Stimulated activated CD4-positive, alpha-beta T cell treated with anti-CD3 and anti-CD28 coated beads, Interleukin-1b, Interleukin-23, amount 100 ng/mL, for 24 hours (primary cell): ENCODE measurements at places on chromosomes 11 and 22.

DNA sequence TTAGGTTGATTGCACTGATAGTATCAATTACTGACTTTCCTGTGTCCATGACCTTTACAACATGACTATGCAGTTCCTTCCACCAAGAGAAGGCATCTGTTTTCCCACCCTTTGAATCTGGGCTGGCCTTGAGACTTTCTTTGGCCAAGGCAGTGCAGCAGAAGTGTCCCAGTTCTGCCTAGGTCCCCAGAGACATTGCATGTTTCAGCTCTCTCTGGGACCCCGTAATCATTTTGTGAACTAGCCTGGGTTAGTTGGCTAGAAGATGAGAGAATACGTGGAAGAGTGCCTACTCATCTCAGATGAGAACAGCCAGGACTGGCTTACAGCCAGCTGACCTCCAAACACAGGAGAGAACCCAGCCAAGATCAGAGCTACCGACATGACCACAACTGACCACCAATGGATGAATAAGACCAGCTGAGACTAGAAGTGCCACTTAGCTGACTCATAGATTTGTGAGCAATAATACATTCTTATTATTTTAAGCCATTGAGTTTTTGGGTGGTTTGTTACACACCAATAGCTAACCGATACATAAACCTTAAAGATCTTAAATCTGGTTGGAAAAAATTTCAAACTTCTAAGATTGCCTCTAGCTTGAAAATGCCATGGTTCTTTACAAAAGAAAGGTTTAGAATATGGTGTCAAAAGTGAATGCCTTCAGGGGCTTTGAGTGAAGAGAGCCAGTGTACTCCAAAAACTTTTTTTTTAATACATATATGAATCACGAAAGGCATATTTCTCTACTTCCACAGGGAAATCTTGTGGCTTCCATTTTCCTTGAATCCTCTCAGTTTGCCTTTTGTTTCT lies 145.2 kb downstream of the FBXO7 start:
- no peak for DNase-seq

DNA sequence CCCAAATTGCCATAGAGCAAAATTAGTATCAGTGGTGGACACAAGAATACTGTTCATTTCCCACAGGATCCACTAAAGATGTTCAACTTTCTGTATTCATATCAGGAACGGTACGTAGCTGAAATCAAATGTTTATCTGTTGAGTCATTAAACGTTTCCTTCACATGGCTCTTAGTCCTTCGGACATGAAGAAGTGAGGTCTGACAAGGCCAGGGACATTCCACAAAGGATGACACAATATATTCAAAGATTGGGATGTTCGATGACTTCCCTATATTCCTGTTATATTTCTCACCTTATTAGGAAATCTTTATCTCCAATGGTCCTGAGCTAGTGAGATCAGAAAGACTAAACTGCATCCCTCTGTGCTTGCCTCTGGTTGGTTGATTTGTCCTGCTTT lies 129.0 kb downstream of the ETS1 start:
- no peak for DNase-seq

DNA sequence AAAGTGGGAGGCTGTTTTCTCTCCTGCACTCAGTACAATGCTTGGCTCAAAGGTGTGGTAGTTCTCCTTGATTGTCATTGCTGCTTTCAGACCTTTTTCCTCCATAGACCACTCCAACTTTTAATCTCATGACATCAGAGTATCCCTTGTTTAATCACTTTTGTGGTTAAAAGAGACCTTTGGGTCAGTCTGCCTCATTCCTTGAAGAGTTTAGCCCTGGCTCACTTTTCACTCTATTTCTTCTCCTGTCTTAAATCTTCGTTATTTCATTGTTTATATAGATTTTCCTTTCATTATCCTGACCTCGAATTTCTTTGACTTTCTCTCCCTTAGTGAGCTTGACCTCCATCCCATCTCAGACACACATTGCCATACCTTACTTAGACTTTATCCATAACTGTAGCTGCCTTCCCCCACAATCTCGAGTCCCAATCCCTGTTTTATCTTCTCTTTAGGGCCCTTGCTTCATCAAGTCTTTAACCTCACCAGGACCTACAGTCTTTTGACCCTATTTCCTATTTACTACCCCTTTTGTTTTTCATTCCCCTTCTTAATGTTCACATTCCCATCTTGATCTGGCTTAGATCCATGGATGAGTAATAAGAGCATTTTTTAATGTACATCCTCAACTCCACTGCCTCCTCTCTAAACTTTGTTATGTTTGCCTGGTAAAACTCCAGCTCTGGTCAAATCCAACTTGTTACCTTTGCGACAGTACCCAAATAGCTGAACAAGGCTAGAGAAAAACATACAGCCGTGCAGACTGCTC lies 9.5 kb downstream of the ATXN10 start:
- no peak for DNase-seq

DNA sequence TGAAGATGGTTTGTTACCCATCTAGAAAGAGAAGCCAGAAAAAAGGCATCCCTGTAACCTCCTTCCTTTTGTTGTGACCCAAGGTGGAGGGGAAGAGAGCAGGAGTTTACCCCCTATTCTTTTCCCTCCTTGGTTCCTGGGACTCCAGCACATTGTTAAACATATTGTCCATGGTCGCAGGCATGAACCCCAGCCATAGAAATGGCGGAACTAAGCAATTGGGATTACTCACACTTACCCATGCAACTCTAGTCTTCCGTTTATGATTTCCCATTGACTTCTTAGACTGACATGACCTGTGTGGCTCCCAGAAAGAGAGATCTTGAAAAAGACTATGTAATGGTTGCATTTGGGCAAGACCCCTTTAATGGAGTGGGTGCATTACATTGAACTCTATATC lies 45.4 kb downstream of the OR4C46 start:
- DNase-seq, result no peak

DNA sequence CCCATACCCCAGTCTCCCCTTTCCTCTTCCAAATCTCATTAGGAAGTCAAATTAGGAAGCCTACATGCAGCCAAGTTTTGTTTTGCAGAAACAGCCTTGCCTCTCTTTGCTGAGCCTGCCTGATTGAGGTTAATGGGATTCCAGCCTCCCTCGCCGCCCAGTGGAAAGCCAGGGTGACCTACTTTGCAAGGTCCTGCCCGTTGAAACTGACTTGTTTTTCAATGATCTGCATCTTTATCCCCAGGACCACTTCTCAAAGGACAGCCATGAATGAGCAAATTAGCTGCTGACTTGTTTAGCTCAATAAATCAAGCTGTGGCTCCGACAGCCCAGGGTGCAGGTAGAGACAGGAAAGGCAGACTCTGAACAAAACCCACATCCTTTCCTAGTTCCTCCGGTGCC lies 110.4 kb downstream of the RRAS2 start:
- no peak for DNase-seq

DNA sequence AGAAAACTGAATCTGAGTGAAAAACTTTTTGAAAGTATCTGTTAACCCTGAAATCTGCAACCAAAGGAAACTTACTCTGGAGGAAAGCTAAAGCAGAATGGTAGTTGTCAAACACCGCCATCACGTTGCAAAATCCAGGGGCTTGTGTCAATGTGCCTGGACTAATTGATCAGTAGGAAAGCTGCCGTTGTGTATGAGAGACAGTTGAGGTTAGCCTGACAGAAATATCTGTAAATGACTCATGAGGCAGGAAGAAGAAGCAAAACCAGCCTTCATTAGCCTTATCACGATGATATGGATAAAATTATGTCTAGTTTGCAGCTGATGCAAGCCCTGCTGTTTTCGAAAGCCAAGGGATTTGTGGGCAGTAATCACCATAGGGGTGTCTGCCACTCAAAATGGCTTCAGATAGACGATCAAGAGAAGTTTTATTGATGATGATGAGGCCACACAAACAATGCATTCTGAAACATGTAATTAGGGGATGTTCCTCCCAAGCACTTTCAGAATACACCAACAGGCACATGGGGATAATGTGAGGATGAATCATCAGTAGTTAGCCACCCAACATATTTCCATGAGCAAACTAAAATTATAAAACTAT lies 8.9 kb downstream of the SCGB1A1 start:
- no peak for DNase-seq

DNA sequence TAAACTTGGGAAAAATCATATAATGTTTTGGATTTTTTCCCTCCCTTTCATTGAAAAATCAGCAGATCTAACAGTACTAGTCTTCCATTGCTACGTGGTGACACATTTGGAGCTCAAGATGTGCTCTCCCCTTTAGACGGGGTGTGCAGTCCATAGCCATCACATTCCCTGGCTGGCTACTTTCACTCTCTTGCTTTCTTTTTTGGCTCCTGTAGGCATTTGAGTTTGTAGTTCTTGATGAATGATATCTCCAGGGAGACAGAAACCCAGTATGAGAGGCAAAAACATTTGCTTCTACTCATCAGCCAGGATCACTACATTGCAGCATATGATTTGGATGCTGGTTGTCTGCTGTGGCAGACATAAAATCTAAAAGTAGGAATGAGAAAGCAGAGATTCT lies 12.1 kb downstream of the CCDC81 start:
- no peak for DNase-seq

DNA sequence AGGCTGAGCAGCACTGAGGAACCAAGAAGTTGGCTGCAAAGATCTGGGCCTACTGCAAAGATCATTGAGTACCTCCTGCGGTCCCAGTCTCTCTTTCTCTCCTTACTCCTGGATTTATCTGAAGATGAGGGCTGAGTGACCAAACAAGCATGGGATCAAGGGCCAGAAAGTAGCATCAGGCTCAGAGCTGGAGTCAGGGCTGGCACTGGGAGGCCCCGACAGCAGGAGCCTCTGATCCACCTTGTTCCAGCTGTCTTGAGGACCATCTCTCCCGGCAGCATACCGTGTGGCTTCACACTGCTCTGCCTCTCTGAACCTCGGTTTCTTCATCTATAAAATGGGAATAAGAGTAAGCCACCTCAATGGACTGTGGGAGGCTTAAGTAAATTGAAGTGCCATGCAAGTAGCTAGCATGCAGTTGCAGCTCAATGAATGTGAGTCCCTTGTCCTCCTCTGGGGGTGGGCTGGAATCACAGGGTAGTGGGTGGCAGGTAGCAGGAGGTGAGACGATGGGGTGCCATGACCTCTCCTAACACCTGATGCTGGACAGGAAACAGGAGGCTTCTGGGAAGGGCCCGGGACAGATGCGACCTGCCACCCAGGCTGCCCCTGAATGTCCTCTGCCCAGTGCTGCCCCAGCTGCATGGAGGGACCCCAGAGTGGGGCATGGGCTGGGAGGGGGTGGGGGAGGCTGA lies 52.5 kb upstream of the PRDM11 start:
- no peak for DNase-seq

DNA sequence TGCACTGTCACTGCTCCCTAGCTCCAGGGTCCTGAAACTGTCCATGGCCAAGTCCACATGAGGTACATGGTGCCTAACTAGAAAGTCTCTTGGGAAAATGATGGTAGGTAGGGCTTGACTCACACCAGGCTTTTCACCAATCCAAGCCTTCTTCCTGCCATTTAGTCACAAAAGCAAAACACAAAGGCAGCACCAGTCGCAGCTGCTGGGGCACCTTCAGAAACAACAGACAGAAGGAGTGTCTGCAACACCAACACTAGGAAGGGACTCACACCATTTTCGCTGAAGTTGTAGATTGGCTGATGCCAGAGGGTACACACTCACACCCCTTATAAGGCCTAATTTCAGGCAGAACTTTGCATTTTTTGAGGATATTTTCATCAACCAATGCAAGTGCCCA lies 55.7 kb downstream of the SYTL2 start:
- DNase-seq, result no peak

- no peak for DNase-seq
These were observed 39.1 kb downstream of the DIXDC1 start for GRCh38 chr11:111976119-111976766.

DNA sequence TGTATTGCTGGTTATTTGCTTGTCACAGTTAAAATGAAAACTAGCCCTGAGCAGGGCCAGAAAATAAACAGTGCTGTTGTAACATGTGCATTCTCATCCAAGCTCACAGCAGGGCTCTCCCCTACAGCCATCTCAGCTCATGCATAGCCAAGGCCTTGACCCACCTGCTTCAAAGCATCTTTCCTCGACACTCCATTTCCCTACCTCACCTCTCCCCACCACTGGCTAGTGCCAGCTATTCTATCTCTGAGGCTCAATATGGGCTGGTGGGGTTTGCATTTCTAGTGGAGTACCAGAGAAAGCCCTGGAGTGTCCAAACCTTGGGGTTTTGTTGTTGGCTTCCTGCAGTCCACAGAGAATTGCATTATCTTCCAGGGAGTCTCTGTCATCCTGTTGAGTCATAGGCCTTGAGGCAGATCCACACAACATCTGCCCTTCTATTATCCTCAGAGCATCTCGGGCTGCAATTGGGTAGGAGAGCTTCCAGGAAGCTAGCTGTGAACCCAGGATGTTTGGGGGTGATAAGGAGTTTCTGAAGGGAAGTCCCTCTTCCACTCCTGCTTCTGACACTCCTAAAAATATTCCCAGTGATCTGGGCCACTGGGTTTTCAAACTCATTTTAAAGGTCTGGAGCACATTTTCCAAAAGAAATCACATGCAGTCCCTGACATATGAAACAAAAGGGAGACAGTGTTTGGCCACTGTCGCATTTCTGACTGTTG lies 36.1 kb upstream of the AMOTL1 start:
- DNase-seq, result no peak

- no peak for DNase-seq
These were observed 50.3 kb upstream of the TCF20 start for GRCh38 chr22:42320443-42321416.

GRCh38 chr11:11171285-11171684 lies 181.8 kb downstream of the CSNK2A3 start:
- no peak for DNase-seq

DNA sequence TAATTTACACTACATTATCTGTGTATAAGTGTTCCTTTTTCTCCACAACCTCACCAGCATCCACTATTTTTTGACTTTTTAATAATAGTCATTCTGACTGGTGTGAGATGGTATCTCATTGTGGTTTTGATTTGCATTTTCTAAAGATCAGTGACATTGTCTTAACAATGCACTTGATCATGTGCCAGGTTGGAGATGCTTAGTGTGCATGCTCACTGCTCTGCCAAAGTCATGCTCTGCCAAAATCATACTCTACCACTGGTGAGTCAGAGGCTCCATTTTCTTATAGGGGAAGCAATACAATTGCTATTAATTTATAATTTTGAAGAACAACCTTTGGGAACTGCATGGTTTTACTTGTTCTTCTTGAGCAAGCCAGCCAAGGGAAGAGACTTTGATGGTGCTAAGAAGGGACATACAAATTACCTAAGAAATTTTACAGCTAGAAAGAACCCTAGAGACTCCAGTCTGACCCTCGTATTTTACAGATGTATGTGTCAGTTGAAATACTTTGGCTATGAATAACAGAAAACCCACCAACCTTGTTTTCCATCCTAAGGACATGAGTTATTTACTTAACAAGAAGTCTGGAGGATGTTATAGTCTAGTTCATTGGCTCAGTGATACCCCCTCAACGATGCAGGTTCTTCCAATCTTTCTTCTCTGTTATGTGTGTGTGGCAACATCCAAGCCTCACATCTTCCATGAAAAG lies 368.9 kb downstream of the DDX10 start:
- DNase-seq, result no peak

- no peak for DNase-seq
These were observed 229.9 kb downstream of the ST3GAL4 start for GRCh38 chr11:126585388-126585773.

- DNase-seq, result no peak
These were observed 2.7 kb downstream of the REXO2 start for GRCh38 chr11:114441921-114442320.
